Endothelial cell (in vitro differentiated cells): ENCODE measurements at places on chromosomes 2 and 18. TPM values are rescaled to one million over a fixed set of nuclear protein-coding genes. Genes with fewer than 3 reads are reported as not detected.

Gene SPDYA
- total RNA-seq = 0.33 TPM

Gene DYNAP
- total RNA-seq = not detected

Gene BIN1
- total RNA-seq = 182 TPM

Gene GCG
- not detected for total RNA-seq

Gene ACVR1C
- total RNA-seq = 0.10 TPM
